Suprapubic skin (tissue), 4 donors: ENCODE measurements at places on chromosomes 5 and 9. TPM values are rescaled to one million over a fixed set of nuclear protein-coding genes. Genes with fewer than 3 reads are reported as not detected.

GNA14 gene
- 4.2 TPM for total RNA-seq

SLC36A2 gene
- total RNA-seq, result not detected

SPOCK1 gene
- 11.6 TPM for total RNA-seq

MYMK gene
- not detected for total RNA-seq
